ENCODE measurements at places on chromosomes 1 and 21. TPM values are rescaled to one million over a fixed set of nuclear protein-coding genes. Genes with fewer than 3 reads are reported as not detected.

The RTCA gene
- total RNA-seq = 54.5 TPM

The NR1I3 gene
- not detected for total RNA-seq

The THBS3 gene
- 46.6 TPM for total RNA-seq

The SPOCD1 gene
- total RNA-seq = 71.4 TPM

The CRABP2 gene
- 17.0 TPM for total RNA-seq

The TRIM17 gene
- 0.33 TPM for total RNA-seq

The OR2T11 gene
- not detected for total RNA-seq

The CACYBP gene
- 387 TPM for total RNA-seq

The KRTAP19-3 gene
- not detected for total RNA-seq

The ARMH1 gene
- total RNA-seq = 0.11 TPM

Measured in uterine smooth muscle cell (primary cell).